ENCODE measurements at places on chromosomes 16 and 17.

DNA sequence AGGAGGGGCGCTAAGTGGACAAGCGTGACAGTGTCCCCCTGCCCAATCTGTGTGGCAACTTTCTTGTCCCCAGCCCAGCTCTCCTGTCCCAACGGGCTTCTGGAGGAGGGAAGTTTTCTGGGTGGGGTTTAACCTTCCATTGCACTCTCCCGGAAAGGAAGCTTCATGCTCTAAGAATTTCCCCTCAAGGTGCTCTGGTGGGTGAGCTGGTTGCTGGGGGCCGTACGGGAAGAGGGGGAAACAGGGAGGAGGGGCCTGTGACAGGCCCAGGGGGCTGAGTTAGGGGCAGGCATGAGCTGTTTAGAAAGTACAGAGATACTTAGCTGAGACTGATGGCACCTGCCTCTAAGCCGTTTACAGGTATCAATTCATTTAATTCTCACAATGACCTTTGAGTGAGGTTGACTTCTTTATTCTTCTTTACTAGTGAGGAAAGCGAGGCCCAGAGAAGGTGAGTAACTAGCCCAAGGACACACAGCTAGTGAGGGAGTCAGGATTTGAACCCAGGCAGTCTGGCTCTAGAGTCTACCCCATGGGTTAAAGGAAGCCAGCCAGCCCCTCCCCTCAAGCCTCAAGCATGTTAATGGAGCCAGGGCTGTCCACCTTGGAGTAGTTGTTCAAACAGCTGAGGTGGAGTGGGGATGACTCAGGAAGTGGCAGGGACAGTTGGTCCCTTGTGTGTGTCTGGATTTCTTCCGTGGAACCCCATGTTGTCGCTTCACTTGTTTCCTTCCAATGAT lies 18.9 kb downstream of the ADGRG1 start:
- no peak for DNase-seq

DNA sequence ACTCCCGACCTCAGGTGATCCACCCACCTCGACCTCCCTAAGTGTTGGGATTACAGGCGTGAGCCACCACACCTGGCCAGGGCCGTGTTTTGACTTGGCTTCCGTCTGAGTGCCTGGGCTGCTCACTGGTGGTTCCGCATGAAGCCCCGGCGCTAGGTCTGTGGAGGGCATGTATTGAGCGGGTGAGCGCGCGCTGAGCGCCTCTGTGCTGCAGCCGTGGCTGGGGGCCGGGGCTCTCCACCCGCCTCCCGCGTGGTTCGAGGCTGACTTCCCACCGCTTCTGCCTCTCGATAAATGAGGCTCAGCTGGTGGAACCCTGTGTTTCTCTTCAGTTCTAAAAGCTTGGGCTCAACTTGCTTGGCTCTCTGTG lies 38.9 kb upstream of the ATP2A3 start:
- DNase-seq = no peak

DNA sequence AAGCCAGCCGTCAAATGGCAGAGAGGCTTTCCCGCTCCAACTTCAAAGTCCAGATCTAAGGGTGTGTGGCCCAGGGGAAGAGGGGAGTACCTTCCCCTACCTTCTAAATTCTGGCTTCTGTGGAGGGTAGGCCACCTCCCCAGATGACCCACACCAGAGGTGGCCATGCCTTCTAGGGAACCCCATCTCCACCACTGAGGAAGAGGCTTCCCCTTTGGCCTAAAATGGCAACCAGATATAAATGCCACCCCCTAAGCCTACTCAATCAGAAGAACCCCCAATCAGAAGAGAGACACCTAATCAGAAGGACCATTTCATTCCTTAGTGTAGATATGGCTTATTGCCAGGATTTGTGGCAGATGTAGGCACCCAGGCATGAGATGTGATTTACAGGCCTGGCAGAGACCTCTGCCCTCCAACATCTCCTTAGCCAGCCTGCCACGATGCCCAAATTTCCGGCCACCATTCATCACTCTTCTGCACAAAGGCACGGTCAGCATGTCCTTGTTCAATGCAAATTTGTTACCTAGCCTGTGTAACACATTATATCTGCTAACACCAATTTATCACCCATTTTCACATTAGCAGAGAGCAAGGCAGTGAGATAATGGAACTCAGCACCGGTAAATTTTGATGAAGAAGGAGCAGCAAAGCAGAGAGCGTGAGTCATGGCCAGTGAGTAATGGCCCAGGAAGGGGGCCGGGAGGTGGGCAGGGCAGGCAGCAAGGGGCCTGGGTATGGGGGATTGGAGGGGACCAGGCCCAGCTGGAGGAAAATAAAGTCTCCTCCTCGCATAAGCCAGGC lies 1.2 kb upstream of the MGAT5B start:
- no peak for DNase-seq

GRCh38 chr16:10835281-10835931 lies 16.8 kb upstream of the TVP23A start:
- DNase-seq = no peak

DNA sequence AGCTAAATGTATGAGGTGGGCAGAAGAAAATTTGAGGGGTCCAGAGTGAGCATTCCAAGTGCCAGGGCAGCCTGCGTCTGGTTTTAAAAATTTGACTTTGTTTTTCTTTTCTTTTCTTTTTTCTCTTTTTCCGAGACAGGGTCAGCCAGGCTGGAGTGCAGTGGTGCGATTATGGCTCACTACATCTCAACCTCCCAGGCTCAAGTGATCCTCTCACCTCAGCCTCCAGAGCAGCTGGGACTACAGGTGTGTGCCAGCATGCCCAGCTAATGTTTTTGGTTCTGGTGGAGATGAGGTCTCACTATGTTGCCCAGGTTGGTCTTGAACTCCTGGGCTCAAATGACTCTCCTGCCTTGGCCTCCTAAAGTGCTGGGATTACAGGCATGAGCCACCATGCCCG lies 15.6 kb downstream of the SMPD3 start:
- DNase-seq = no peak

DNA sequence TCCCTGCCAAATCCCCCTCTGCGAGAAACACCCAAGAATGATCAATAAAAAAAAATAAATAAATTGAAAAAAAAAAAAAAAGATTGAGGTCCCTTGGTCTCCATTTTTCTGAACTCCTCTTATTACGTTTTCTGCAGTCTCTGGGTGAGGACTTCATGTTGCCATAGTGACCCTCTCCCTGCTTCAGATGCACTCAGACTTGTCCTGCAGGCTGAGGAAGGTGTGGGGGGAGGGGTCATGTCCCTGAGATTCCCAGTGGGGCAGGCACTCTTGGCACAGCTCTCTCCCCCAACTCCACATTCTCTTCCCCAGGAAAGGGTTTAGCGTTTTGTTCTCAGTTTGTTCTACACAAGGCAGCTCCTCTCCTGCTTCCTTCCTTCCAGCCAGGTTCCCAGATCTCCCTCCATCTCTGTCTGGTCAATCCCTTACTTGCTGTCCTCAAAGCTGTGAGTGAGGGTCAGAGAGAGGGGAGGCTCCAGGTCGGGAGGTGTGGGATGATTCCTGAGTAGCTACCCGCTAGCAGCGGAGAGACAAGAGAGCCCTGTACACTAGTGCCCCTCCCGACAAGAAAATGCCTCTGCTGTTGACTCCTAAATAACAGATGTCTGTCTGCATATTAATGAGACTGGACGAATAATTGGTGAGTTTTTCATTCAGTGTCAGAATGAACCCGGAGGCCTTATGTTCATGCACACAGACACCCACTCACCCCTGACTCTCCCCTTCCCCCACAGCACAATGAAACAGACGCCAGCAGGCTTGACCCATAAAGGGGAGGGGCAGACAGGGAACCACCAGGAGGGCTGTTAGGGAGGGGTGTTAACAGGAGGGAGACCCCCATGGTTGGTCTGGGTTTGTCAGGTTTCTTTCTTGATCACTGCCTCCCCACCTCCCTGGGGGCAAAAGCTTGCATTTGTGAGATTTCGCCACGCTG lies 9.2 kb downstream of the RND2 start:
- DNase-seq = no peak

- DNase-seq = no peak
Observed at GRCh38 chr17:56808503-56808902, 25.2 kb downstream of the C17orf67 start.

DNA sequence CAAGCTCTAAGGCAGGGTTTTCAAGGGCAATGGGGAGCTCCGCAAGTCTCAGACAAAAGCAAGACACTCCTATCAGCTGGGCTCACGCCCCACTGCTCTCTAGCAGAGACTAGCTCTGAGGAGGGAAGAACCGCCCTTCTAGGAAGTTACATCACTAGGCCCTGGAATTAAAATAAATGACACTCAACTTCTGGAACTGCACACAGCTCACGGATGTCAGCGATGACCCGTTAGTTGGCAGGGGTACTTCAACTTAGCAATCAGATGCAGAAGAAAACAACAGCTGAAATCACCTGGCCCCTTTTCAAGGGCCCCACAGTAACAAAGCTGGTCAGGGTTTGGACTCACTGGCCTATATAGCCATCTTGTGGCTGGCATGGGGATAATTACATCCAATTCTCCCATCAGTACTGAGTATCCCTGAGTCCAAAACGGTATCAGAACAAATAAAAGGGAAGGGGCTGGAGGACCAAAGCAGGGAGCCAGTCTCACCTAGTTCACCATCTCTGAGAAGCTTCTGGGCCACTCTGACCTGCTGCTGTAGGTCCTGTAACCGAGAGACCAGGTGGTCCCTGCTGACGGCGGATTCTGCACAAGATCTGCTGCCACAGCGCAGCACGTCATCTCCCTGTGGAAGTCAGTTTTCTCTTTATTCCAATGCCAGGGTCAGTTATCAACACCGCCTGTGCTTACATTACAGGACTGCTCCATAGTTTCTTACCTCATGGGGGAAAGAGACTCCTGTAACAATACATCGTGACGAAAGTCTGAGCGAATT lies 22.2 kb downstream of the SERPINF1 start:
- peak; percentile 51 for DNase-seq

- DNase-seq = no peak
Observed at GRCh38 chr16:19505600-19506303, 16.1 kb downstream of the GDE1 start.

DNA sequence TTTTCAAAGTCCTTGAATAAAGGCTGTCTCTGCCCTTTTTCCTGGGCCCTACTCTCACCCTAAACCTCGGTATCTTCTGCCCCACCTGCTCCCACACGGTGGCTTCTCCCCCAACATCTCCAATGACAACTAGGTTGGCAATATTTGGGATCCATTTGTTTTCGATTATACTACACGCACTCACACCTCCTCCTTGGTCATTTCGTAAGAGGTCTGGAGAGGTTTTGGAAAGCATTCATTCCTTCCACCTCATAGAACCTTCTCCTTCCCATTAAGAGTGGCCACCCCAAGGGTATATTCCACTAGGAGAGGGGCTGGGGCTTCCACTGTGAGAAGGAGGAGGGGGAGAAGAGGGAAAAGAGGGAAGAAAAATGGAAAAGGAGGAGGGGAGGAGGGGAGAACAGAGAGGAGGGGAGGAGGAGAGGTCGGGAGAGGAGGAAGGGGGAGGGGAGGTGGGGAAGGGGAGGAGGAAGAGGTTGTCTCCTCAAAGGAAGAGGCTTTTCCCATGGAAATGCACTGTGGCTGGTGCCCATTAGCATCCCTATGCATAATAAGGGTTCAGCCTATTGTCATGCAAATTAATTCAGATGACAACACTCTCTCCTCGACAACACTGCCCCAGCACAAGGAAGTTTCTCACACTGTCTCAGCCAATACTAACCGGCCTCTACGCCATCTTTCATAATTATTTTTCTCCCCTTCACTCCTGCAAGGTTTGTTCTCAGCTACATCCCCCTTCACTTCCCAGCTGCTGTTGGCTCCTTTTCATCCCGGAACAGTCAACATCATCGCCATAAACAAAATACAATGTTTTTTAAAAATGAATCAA lies 30.0 kb downstream of the SOX9 start:
- DNase-seq = no peak

DNA sequence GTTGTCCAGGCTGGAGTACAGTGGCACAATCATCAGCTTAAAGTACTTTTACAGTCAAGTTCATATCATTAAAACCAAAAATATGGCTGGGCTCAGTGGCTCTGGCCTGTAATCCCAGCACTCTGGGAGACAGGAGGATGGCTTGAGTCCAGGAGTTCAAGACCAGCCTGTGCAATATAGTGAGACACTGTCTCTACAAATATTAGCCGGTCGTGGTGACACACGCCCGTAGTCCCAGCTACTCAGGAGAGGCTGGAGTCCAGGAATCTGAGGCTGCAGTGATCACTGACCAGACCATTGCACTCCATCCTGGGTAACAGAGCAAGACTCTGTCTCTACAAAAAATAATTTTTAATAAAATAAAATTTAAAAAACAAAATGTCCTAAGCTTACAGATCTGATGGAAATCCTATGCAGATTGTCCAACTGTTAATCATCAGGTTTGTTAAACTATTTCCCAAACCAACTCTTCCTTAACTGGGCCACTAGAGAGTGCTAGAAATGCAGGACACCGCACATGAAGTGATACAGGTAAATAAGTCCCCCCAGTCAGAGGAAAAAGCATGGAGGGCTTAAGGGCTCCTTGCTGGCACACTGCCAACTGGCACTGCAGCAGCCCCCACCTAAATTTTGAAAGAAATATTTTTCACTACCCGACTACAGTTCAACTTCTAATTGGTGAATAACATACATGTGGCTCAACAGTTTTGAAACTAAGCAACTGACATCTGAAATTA lies 2.8 kb downstream of the USP22 start:
- no peak for DNase-seq

DNA sequence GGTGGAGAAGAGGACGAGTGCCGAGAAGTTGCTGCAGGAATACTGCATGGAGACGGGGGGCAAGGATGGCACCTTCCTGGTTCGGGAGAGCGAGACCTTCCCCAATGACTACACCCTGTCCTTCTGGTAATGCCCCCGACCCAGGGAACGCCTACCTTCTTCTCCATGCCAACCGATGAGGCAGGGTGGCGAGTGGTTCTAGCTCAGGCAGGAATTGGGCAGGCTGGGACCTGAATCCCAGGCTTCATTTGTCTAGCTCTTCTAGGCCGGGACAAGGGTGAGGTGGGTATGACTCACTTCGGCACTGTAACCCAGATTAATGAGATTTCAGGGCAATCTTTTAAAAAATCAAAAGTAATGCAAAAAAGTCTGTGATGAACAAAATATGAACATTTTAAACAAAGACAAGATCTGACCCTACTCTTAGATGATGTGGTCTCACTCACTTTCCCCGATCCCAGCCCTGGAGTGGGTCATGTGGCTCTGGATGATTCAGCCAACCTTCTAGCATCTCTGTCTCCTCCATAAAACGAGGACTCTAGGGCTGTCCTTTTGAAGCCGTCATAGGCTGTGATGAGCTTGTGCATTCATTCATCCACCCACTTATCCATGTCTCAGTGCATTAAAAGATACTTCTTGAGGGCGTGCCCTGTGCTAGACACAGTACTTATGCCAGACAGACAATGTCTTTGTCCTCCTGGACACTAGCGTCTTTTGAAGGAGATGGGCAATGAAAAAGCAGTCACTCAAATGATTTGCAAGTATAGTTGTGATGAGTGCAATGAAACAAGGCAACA lies 102.6 kb downstream of the SDR42E1 start:
- no peak for DNase-seq

DNA sequence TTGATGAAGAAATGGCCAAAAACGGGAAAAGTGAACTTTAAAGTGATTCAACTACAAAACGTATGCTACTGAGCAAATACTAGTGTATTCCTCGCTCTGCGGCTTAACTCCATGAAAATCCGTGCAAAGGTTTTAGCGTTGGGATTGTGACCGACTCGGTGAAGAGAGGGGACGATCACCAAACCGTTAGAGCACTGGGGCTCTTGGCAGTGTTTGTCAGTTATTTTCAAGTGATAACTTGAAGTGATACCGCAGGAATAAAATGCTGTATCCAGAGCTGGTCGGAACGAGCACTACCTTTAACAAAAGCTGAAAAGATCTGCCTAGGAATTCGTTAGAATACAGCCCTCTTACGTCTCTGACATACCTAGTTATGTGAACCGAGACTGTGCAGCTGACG lies 773 bp upstream of the PPM1D start:
- DNase-seq = no peak

GRCh38 chr17:73231395-73231794 lies 30.3 kb downstream of the CPSF4L start:
- no peak for DNase-seq

GRCh38 chr17:13084420-13084819 lies 66.6 kb upstream of the ELAC2 start:
- DNase-seq = no peak

Measured in HL-60 (cell line).